ENCODE measurements at places on chromosomes 13 and 19.

GRCh38 chr13:110354715-110355473 is 47.8 kb downstream of the COL4A2 start:
- no peak for DNase-seq

DNA sequence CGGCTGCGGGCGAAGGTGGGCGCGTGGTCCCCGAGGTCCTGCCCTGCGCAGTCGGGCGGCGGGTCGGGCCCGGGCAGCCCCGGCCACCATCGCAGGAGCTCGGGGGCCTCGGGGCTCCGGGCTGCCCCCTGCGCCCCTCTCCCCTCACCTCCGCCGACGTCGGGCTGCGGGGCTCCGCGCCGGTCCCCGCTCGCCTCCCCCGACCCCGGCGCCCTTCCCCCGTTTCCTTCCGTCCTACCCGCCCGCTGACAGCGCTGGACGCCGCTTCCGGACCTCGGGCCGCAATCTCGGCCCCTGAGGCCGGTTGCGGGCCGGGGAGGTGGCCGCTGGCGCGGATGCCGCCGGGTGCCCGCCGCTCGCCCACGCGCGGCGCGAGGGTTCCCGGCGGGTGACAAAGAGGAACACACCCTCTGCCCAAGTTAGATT is 720 bp downstream of the FARP1 start:
- no peak for DNase-seq

GRCh38 chr13:29567411-29567810 is 28.1 kb downstream of the SLC7A1 start:
- no peak for DNase-seq

DNA sequence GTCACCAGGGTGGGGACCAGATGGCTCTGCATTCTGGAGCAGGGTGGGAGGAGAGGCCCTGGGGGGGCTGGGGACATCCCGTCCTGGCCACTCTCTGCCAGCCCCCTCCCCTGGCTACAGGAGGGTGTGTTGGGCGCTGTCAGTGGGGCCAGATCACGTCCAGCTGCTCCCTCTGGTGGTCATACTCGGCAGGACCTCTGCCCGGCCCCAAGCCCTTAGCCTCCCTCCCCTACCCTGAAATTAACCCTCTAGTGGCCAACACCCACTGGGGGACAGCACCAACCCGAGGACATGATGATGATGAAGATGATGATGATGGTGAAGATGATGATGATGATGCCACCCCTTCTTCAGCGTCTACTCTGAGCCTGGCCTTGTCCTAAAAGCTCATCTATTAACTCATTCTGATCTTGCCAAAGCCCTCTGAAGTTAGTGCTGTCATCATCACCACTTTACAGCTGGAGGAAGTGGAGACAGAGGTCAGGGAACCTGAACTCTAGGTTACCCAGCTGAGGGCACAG is 590 bp upstream of the LGI4 start:
- peak; percentile 44 for DNase-seq

DNA sequence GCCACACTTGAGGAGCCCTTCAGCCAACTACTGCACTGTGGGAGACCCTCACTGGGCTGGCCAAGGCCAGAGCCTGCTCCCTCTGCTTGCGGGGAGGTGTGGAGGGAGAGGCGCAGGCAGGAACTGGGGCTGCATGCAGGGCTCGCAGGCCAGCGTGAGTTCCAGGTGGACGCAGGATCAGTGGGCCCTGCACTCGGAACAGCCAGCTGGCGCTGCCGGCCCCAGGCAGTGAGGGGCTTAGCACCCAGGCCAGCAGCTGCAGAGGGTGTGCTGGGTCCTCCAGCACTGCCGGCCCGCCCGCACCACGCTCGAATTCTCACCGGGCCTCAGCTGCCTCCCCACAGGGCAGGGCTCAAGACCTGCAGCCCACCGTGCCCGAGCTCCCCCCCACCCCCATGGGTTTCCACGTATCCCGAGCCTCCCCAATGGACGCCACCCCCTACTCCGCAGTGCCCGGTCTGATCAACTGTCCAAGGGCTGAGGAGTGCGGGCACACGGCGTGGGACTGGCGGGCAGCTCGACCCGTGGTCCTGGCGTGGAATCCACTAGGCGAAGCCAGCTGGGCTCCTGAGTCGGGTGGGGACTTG is 1293.8 kb upstream of the PCDH9 start:
- no peak for DNase-seq

Data from CD4-positive, alpha-beta T cell treated with Interleukin-4 for 4 hours (primary cell).